ENCODE measurements at places on chromosomes 1 and 21.

- no peak for DNase-seq
Measured at GRCh38 chr1:1462318-1462966, 9.1 kb upstream of the ATAD3B start.

GRCh38 chr1:22284906-22285548, 142.1 kb upstream of the WNT4 start:
- DNase-seq: no peak

DNA sequence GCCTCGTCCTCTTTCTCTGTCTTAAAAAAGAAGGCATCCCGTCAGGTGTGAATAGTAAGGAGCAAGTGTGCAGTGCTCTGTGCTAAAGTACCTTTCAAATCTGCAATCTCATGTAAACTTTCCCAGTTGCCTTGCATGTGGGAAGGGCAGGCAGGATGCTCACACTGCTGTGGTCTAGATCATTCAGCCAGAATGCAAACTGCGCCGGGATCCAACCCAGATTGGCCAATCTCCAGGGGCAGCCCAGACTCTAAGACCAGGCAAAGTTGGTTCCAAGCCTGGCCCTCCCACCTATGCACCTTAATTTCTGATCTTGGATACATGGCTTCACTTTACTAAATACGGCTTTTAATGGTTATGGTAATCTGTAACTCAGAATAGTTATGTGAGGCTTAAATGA, 3.2 kb upstream of the MAP1LC3C start:
- DNase-seq: no peak

GRCh38 chr1:12596007-12596821, 21.8 kb downstream of the DHRS3 start:
- no peak for DNase-seq

DNA sequence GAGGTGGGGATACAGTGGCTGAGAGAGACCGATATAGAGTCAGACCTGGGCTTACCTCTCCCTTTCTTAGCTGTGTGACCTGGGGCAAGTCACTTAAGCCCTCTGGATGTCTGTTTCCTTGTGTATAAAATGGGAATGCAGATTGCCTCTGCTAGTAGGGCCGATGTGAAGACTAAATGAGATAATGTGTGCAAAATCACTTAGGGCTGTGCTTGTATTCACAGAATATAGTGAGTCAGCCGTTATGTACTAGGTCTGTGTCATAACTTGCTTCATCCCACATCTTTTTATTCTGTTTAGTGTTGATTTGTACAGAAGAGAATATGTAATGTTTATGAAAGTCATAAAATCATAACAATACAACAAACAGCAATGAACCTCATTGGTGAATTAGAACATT, 56.0 kb downstream of the PTPRU start:
- DNase-seq: no peak

GRCh38 chr1:19449454-19450228, 35.7 kb downstream of the CAPZB start:
- no peak for DNase-seq

DNA sequence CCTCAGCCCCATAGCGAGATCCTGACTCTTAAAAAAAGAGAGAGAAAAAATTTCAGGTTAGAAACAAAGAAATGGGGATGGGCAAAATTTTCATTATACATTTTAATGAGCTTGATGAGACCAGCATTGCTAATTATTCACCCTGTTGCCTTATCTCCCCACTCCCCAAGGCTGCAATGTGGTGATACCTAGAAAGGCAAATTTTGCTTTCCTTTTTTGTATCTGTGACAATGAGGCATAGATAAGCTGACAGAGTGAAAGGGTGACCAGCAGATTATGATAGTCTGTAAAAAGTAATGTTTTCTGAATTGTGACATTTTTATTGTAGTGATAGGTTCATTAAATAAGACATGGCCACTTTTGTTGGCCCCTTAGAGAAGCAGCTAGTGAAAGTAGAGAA, 12.9 kb downstream of the SRRM1 start:
- DNase-seq: no peak

GRCh38 chr1:61083013-61083806, 849 bp downstream of the NFIA start:
- DNase-seq: no peak

Data from AML-193 (cell line).